ENCODE measurements at places on chromosomes 3 and 15.

- no peak for DNase-seq
These were observed 3.1 kb downstream of the GP5 start for GRCh38 chr3:194395778-194396538.

- no peak for DNase-seq
These were observed 38.6 kb downstream of the CLEC3B start for GRCh38 chr3:45064512-45065372.

GRCh38 chr15:23026218-23026617 is 13.2 kb downstream of the TUBGCP5 start:
- no peak for DNase-seq

DNA sequence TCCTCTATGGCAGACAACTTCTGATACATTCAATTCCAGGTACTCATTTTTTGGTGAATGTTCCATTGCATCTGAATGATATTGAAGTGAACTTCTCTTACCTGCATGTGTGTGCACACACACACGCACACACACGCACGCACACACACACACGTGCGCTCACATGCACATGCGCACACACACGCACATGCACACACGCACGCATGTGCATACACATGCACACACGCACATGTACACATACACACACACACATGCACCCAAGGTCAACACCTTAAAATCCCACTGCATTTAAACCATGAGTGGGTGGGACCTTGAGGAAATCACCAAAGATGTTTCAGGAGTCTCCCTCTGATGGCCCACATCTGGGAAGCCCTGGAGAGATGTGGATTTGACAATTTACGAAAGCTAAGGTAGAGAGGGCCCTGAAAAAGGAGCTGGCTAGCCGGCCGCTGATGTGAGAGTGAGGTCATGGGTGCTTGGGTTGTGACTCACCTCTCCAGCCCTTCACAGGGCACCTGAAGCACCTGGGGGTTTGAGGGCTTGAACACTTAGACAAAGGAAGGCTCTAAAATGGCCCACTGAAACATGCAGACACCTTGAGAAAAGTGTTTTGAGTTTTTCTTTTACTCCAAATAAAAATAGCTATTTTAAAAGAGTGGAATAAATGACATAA is 269.1 kb upstream of the LRRFIP2 start:
- no peak for DNase-seq

GRCh38 chr15:99141943-99142342 is 37.1 kb downstream of the SYNM start:
- no peak for DNase-seq

GRCh38 chr3:8730656-8731055 is 2.9 kb upstream of the CAV3 start:
- DNase-seq: no peak

DNA sequence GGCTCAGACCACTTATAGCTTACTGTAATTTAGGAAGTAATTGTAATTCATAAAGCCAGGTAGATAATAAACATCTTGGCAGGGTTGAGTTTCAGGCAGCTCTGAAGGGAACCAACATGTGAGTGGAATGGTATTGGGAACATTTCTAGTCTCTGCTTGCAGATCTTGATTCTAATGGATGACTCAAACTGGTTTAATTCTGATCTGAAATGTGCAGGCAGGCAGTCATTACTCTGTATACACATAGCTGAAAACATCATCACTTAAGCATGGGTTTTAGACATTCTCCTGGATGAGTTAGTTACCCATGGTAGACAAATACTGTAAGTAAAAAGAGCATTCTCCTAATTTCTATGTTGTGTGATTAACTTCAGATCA is 317.0 kb upstream of the TPRG1 start:
- no peak for DNase-seq

DNA sequence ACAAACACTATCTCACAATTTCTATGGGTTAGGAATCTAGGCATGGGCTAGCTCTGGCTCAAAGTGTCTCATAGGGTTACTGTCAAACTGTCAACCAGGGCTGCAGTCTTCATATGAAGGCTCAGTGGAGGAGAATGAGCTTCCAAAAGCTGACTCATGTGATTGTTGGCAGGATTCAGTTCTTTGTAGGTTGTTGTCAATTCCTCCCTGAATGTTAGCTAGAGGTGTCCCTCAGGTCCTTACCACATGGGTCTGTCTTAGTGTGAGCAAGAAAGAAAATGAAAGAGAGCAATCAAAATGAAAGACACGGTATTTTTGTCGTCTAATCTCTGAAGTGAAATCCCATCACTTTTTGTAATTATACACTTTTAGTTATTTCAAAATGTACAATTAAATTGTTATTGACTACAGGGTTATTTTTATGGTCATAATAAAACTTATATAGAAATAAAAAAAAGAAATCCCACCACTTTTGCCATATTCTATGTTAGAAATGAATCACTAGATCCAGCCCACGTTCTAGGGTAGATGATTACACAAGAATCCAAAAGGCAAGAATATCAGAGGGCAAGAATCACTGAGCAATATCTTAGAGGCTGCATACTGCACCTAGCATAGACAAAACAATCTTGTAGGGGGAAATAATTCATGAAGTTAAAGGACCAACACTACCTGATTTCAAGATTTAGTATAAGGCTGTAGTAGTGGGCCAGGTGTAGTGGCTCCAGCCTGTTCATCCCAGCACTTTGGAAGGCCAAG is 8.4 kb downstream of the ACSBG1 start:
- DNase-seq: no peak

GRCh38 chr3:45772341-45773035 is 23.8 kb downstream of the SLC6A20 start:
- DNase-seq: no peak

DNA sequence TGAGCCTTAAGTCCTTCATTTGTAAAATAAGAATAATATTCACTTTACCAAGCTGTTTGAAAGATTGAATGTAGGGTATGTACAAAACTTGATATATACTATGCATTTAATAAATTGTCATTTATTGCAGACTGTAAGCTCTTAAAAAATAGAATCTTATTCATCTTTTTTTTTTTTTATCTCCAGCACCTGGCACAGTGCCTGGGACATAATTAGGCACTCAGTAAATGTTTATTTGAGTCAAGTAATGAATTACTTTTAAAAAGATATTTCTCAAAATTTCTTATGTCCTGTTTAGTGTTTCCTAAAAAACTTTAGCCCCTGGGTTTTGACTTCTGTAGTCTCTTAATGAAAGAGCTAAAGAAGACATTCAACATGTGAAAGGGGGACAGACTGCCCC is 71.7 kb downstream of the TOP2B start:
- no peak for DNase-seq

DNA sequence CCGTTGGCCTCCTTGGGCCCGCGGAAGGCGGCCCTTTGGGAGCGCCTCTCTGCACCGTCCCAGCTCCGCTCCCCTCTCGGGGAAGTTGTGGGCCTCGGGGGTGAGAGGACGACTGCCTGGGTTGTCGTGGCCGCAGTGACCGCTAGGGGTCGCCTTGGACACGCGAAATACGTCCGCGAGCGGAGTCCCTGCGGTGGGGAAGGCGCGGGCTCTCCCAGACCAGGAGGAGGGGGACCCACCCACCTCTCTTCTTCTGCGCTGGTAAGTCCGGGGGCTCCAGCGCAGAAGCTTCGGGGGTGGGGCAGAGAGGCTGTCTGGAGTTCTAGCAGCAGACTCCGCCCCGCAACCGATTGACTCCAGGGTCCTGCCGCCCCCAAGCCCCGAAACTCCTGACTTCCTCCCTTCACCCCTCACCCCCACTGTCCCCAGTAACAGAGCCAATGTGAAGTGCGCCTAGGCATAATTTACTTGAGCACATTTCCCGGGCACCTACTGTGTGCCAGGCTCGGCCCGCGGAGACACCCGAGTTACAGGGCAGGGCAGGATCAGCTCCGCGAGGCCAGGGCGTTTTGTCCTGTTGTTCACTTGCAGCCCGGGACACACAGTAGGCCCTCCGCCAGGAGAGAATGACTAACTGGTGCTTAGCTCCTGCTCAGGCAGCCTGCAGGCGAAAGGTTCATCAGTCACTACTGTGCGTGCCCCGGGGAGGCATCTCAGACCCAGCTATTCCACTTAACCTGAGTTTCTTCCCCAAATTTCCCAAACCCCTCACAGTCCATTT is 32.8 kb downstream of the DNASE1L3 start:
- DNase-seq: peak; percentile 66

GRCh38 chr3:166688665-166689064 is 691.4 kb downstream of the ZBBX start:
- DNase-seq: no peak

GRCh38 chr3:24853685-24854490 is 359.2 kb upstream of the THRB start:
- no peak for DNase-seq

DNA sequence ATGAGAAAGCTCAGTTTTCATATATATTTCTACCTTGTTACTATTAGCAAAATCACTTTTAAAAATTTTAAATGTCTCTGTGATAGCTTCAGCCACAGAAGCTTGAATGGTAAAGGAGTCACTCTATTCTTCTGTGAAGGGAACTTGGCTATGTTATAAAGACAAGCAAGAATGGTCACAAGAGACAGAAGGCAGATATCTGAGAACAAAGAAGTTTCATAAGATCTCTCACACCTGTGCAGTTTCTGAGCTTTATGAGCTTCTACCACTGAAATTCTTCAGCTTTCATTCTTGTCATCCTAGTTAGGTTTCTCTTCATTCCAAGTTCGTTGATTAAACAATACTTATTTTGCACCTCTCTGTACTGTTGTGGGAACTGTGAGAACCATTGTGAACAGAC is 853.4 kb downstream of the IGSF11 start:
- DNase-seq: no peak

GRCh38 chr3:31988271-31988670 is 6.7 kb downstream of the ZNF860 start:
- no peak for DNase-seq

DNA sequence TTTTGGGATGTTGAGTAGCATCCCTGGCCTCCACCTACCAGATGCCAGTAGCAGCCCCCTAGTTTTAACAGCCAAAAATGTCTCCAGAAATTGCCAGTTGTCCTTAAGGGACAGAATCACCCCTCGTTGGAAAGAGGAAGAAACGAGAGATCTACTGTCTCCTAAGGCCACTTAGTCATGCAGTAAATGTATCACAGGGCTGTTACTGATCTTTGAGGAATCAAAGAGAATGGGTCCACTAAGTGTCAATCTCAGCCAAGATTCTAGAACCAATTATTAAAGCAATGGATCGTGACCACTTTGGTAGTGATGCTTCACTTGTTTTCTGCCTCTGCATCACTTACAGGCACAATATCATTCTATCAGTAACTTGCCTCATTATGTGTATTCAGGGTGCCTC is 26.4 kb downstream of the POLG start:
- no peak for DNase-seq
